ENCODE measurements at places on chromosomes 4 and X. TPM values are rescaled to one million over a fixed set of nuclear protein-coding genes. Genes with fewer than 3 reads are reported as not detected.

Gene CLDN24
- not detected for total RNA-seq

Gene NSUN7
- total RNA-seq, result not detected

Gene TLR2
- total RNA-seq, result not detected

Gene CT47B1
- total RNA-seq, result not detected

Gene SLC9A6
- total RNA-seq, result 20.8 TPM

Gene SPACA5
- not detected for total RNA-seq

Gene NUDT10
- 1.9 TPM for total RNA-seq

Gene MAP9
- 6.6 TPM for total RNA-seq

Gene MANBA
- 11.5 TPM for total RNA-seq

Gene XAGE1A
- not detected for total RNA-seq
